ENCODE measurements at places on chromosomes 2 and 18.

GRCh38 chr18:7711495-7711894, 144.4 kb downstream of the PTPRM start:
- DNase-seq, result no peak

DNA sequence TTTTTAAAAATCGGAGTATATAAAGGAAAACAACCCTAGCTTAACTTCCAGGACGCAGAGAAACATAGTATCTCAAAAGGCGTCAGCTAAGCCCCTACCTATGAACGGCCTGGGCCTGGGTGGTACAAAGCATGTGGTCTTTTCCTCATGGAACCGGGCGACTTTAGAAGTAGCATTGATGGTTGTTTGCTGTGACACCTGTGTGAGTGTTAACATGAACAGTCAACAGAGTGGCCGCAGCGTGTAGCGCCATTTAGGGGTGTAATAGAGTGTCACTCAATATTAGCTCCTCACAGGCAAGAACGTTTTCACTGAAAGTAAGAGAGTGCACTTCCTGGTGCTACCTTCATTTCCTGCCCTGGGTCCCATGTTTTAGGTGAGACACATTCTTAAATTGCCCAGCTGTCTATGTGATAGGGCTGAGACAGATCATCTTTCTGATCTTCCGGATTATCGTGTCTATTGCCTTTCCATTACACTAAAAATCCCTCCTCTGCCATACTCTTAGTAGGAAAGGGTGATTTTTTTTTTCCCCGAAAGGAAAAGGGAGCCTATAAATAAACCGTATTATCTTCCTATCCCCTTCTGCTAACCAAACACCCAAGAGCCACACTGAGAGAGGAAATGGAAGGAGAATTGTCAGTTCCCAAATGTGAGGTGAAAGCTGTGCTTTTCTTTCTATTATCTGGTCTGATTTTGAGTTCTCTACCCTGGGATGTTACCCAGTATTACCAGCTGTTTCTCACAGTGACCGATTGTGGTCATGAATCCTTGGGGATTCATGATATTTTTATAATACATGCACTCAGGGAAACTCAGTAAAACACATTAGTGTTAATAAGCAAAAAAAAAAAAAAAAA, 1.3 kb downstream of the GORASP2 start:
- peak; percentile 74 for DNase-seq

GRCh38 chr18:3984163-3984757, 470.8 kb downstream of the DLGAP1 start:
- DNase-seq, result no peak

DNA sequence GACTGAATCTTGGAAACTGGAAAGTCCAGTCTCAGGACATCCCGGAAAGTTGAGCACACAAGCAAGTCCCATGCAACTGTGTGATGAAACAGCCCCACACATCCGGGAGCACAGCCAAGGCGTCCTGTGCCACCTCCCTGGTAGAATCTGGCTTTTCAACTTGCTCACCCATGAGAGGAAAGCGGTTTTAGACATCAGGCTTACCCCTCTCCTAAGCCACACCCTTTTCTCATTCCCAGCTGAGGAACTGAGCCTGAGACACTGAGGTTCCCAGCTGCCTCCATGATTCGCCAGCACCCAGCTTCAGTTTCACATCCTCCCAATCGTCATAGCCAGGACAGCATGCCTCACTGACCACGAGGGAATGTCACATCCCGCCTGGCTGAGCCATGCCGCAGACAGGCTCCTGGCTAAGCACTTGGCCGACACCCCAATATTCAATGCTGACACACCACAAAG, 60.3 kb downstream of the STEAP3 start:
- no peak for DNase-seq

GRCh38 chr2:99504844-99505584, 15.2 kb upstream of the REV1 start:
- DNase-seq, result no peak

GRCh38 chr18:10417191-10417590, 37.2 kb upstream of the APCDD1 start:
- DNase-seq, result no peak

DNA sequence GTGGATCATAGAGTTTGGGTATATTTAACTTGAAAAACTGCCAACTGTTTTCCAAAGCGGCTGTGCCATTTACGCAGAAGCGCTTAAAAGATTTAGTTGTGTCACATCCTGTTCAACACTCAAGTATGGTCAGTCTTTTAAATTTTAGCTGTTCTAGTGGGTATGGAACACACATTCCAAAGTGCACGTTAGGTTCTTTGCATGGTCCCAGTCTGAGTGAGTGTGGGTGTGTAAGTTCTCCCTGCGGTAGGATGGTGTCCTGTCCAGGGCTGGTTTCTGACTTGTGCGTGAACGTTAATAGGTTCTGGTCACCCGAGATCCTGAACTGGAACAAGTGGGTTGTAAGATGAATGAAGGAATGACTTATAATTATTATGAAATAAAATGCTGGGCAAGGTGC, 28.4 kb upstream of the IL36G start:
- DNase-seq, result no peak

- DNase-seq, result no peak
Observed at GRCh38 chr2:236237468-236238190, 26.6 kb downstream of the ASB18 start.

DNA sequence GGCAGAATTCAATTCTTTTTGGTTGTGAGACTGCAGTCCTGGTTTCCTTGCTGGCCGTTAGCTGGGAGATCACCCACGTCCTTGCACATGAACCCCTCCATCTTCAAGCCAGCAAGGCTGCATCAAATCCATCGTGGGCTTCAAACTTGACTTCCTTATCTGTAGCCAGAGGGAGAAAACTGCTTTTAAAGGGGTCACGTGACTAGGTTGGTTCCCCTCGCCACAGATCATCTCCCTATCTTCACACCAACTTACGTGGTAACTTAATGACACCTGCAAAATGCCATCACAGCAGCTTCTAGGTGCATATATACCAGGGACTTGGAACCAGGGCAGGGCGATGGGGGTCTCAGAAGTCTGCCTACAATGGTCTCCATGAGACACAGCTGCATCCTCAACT, 169.5 kb downstream of the MTCL1 start:
- DNase-seq, result no peak

DNA sequence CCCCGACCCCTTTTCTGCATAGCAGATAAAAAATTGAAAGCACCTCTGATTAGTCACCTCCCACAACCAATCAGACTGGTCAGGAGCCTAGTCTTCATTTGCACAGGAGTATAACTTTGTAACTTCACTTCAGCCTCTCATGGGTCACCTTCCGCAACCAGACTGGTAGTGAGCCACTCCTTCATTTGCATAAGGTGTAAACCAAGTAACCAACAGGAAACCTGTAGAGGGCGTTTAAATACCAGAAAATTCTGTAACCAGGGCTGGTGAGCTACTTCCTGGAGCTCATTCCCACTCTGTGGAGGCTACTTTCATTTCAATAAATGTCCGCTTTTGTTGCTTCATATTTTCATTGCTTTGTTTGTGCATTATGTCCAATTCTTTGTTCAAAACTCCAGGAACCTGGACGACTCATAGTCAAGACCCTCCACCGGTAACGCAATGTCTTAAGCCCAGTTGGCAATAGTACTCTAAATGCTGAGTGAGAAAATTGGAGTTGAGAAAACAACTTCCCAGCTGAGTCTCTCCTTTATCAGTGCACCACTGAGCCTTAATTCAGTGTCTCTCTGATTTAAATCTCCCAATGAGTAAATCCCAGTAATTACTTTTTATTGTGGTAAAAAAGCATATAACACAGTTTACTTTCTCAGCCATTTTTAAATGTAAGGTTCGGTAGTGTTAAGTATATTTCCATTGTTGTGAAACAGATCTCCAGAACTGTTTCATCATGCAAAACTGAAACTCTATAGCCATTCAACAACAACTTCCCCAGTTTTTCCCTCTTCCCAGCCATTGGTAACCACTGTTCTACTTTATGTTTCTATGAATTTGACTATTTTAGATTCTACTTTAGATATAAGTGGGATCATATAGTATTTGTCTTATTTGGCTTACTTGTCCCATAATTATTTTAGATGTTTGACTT, 392.7 kb upstream of the SLC8A1 start:
- no peak for DNase-seq

- DNase-seq, result no peak
Observed at GRCh38 chr2:216078776-216079175, 2.8 kb downstream of the PECR start.

- DNase-seq, result no peak
Observed at GRCh38 chr2:10075101-10075500, 5.1 kb downstream of the CYS1 start.

GRCh38 chr18:14945984-14946383, 198.0 kb downstream of the ANKRD30B start:
- no peak for DNase-seq

DNA sequence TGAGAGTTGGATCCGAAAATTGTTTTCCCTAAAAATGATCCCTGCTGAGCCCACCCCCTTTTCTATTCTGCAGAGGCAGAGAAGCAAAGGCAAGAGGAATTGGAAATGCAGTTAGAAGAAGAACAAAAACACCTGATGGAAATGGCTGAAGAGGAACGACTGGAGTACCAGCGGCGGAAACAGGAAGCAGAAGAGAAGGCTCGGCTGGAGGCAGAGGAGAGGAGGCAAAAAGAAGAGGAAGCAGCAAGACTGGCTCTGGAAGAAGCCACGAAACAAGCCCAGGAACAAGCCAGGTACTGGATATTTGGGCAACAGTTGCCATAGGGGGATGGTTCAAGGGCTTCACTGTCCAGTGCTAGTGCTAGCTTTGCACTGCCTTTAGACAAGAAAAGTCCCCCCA, 41.7 kb downstream of the SUMO1 start:
- no peak for DNase-seq

GRCh38 chr2:118845005-118845521, 2.4 kb downstream of the EN1 start:
- DNase-seq, result no peak

DNA sequence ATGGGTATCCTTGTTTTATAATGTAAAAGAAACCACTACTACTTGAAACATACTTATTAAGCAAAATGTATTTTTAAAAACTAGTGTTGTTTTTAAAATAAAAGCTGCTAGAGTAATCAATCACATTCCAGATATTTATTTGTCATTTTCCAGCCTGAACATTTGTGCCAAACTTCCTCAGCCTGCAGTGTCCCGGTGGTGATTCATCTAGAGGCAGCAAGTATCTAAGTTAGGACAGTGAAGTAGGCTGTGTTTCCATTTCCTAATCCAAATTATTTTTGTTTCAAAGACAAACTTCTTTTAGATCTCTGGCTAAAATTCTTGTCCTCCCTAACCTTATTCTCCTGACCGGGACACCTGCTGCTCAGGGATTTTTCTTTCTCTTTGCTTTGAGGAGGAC, 12.8 kb upstream of the GCG start:
- DNase-seq, result no peak

- DNase-seq, result no peak
Observed at GRCh38 chr18:10116574-10116973, 202.8 kb downstream of the VAPA start.

GRCh38 chr2:200199005-200199404, 107.5 kb upstream of the SPATS2L start:
- DNase-seq, result no peak

GRCh38 chr2:4951368-4951767, 740.8 kb upstream of the SOX11 start:
- no peak for DNase-seq

GRCh38 chr2:179207047-179207446, 57.6 kb downstream of the SESTD1 start:
- DNase-seq, result no peak
